ENCODE measurements at places on chromosomes 5 and 9.

GRCh38 chr5:78647351-78647818 lies 1.2 kb downstream of the LHFPL2 start:
- DNase-seq = no peak

DNA sequence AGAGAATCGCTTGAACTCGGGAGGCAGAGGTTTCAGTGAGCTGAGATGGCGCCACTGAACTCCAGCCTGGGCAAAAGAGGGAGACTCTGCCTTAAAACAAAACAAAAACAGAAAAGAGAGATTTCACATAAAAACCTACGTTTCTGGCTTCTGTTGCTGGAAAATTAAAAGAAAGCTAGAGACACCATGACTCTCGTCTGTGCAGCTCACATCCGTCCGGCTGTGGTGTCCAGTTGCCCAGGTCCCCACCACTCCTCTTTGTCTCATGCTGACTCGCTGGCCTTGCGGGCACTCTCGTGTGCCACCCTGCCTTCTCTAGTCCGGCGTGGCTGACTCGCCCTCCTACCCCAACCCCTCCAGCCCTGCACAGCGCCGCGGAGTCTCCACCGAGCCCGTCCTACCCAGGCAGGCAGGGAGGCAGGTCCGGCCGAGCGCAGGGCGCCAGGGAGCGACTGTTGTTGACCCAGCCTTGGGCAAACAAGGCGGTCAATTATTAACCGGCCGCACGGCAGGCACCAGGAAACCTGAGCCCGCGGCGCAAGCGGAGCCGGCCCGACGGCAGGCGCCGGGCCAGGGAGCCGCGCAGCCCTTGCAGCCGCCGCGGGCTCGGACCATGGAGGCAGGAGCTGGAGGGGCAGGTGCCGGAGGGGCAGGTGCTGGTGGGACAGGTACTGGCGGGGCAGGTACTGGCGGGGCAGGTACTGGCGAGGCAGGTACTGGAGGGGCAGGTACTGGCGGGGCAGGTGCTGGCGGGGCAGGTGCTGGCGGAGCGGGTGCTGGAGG lies at the start of gene PRRT1B:
PRRT1B (plus strand) TSS at position 521 of the 783 bp plus-strand sequence; CDS start at position 614, 93 bp downstream.
- peak; percentile 79 for DNase-seq

DNA sequence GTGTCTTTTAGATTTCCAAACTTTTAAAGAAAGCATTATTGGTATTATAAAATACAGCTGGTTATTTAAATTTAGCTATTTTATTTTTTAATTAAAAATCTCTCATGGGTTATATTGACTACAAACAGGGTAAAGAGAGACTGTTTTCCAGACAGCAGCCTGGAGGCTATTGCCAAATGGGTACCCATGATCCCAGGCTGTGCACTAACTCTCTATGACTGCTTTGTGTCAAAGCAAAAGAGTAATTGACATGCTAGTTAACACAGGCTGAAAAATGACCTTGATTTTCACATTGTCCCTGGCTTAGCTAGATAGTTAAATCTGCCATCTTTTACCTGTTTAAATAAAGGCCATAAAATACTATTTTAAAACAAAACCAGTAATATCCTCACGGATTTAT lies 589.7 kb downstream of the ANXA1 start:
- no peak for DNase-seq

DNA sequence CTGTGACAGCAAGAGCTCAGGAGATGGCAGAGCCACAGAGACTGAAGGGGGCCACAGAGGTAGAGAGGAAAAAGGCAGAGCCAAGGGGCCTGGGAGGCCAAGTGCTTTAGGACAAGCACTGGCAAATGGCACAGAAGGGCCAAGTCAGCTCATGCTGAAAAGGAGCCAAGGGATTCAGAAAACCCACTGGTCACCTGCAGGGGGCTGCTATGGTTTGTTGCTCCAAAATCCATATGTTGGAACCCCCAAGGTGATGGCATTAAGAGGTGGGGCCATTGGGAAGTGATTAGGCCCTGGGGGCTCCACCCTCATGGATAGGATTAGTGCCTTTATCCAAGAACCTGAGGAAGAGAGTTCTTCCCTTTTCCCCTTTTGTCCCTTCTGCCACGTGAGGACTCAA lies 165.4 kb downstream of the ARSB start:
- DNase-seq = no peak

- no peak for DNase-seq
Observed at GRCh38 chr9:128138001-128138400, 10.5 kb upstream of the PTGES2 start.

DNA sequence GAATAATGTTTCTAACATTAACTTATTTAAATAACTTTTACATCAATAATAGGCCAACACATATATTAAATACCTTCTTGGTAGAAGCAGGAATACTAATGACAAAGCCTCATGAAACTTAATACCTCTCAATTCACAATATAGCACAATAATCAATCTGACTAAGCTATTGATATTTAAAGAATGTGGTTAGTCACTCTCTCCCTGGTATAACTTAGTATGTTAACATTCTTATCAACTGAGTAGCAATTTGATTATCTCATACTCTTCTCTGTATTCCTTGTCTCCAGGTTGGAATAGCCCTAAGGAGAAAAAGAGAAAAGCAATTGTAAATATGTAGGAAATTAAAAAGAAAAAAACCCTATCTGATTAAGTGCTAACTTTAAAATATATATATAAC lies 4.9 kb upstream of the PGGT1B start:
- no peak for DNase-seq

GRCh38 chr9:95150903-95151302 lies 166.6 kb downstream of the FANCC start:
- no peak for DNase-seq

GRCh38 chr5:4941957-4942830 lies 197.9 kb upstream of the ADAMTS16 start:
- peak; percentile 91 for DNase-seq

- no peak for DNase-seq
Observed at GRCh38 chr9:107286057-107286456, 3.0 kb downstream of the RAD23B start.

- no peak for DNase-seq
Observed at GRCh38 chr5:67201897-67202549, 5.4 kb upstream of the CD180 start.

DNA sequence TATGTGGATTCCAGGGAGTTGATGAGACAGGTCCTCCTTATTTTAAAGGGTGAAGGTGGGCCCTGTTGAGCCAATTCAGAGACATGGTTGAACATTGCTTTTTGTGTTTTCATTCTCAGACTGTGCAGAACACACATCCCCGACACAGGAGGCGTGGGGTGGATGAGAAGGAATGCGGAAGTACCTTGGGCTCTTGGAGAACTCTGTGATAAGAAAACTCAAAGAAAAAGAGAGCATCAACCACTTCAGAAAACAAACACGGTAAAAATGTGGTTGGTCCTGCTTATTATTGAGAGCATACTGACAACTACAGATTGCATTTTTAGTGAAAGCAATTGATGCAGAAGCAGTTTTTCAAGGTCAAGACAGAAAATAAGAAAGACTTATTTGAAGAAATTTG lies 659.8 kb downstream of the IRX1 start:
- no peak for DNase-seq

DNA sequence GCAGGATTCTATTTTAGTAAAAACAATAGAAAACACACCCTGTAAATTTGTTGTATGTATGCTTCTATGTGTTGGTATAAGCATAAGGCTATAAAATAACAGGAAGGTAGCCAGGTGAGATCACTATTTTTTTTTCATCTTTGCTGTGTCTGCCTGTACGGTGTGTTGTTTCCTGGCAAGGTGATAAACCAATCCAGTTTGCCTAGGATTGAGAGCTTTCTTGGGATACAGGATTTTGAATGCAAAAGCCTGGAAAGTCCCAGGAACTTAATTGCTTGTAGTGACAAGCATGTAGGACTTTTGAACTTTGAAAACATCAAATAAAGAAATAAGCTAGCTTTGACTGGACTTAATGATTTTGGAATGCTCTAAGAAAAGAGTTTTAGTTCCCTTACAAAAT lies 83.3 kb upstream of the RORB start:
- DNase-seq = no peak

- DNase-seq = no peak
Observed at GRCh38 chr5:154713615-154714125, 41.5 kb upstream of the LARP1 start.

Data from iPS-NIHi11 (cell line).